ENCODE measurements at places on chromosomes 7 and 10.

DNA sequence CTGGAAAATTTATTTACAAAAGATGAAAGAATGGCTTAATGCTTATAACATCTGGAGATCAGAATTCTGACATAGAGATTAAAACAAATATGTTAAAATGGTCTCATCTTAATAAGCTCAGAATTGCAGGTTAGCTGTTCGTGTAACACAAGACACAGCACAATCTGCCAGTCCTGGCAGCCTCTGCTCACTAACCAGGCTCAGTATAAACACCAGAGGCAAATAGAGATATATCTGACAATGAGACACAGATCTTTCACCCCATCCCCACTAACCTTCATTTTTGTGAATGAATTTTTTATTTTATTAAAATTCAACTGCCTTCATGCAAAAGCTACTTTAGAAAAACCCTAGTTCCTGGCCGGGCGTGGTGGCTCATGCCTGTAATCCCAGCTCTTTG, 51.8 kb downstream of the RELN start:
- DNase-seq: no peak

DNA sequence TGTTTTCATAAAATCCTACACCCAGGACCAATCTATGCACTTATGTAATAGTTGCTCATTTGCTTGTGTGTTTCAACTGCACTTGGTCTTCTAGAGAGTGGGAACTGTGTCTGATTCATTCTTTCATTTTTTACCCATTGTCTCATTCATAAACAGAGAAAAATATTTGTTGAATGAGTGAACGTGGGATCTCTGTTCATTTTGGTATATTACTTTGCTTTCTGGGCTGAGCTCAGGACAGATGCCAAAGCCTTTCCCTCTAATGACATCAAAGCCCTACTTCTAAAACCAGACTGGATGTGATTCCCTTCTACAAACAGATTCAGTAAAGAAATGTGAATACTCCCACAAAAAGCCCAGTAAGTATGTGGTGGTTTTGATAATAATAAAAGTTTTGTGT, 145.2 kb downstream of the ST7 start:
- DNase-seq: peak; percentile 32

DNA sequence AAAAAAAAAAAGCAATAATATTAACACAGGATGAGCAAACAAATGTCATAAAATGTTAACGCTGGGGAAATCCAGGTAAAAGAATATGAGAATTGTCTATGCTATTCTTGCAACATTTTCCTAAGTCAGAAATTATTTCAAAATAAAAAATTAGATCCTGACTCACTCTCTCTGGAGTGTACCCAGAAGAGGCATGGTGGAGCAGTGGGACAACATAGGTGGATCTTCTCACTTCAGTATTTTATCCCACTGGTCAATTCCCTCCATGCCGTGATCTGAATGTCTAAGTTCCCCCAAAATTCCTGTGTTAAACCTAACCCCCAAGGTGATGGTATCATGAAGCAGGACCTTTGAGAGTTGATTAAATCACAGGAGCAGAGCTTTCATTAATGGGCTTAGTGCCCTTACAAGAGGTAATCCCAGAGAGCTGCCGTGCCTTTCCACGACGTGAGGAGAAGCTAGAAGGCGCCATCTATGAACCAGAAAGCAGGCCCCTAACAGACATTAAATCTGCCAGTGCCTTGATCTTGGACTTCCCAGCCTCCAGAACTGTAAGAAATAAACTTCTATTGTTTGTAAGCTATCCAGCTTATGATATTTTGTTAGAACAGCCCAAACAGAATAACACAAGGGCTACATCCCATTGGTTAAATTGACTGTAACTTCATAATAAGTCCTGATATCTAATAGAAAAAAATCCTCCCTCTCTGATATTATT, 35.2 kb downstream of the USP6NL start:
- no peak for DNase-seq

- no peak for DNase-seq
These were observed 17.3 kb downstream of the CRTAC1 start for GRCh38 chr10:98013122-98013521.

DNA sequence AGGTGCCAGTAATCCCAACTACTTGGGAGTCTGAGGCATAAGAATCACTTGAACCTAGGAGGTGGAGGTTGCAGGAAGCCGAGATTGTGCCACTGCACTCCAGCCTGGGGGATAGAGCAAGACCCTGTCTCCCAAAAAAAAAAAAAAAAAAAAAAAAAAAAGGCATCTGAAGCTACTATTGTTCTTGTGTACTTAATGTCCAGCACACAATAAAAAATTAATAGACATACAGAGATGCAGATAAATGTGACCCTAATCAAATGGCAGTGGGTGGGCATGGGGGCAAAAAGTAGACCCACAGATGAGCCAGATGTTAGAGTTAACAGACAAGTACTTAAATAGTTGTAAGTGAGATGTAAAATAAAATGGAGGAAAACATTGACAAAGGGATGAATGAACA, 7.7 kb upstream of the KCNK18 start:
- DNase-seq: no peak

DNA sequence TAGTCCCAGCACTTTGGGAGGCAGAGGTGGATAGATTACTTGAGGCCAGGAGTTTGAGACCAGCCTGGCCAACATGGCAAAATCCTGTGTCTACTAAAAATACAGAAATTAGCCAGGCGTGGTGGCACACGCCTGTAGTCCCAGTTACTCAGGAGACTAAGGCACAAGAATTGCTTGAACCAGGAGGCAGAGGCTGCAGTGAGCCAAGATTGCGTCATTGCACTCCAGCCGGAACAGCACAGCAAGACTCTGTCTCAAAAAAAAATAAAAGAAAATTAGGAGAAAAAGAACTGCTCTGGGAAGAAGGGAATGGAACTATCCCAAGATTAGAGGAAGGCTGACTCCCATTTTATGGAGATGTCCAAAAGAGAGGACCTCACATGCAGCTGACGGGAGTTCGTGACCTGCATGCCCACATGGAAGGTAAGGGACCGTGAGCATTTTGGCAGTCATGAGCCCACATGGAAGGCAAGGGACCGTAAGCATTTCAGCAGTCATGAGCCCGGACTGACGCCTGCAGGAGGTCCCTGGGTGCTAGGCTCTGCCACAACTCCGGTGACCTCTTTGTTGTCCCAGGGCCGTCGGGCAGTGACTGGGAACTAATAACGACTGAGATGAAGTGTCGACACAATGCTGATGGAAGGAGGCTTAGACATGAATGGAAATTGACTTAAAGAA, 18.6 kb upstream of the GTPBP4 start:
- no peak for DNase-seq

DNA sequence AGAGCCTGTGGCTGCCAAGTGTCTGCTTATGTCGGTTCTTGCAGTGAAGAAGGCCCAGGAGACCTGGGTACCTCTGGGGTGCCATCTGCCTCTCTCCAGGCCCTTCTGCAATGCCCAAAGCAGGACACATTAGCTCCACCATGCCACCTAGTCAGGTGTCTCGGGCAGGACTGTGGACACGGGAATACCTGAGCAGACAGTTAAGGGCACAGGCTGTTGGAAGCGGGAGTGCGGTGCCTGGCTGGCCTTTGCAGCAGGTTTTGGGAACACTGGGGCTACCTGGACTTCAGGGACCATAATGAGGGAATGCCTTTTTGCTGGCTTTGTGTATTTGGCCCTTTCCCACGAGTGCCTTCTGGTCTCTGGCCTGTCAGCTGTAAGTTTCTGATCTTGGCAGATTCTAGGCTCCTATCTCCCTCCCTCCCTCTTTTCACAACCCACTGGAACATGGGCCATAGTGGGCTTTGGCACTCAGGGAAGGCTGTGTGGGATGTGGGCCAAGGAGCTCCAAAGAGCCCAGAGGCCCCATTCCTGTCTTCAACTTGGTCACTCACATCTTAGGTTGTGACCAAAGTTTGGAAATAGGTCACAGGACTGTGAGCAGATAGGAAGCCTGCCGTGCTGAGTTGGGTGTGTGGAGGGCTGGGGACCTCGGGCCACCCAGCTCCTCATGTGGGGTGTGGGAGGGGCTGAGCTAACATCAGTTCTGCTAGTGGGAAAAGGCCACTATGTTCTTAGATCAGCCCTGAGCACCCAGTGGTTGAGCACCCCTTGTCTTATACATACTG, 41.5 kb upstream of the CXCL12 start:
- no peak for DNase-seq

DNA sequence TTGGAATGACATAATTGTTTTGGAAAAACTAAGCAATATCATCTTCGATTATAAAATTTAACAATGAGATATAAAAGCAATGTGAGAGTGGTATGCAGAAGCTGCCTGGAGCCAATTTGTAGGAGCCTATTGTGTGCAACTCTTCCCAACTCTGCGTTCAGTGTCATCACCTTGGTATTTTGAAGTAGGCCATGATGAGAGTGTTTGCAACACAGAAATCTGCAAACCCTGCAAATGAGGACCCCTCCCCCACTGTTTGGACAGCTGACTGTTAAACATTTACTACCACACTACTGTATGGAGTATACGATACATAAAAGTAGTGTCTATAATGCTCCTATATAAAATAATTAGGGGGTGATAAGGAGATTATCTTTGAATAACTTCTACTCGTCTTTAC, 531.3 kb downstream of the ATRNL1 start:
- no peak for DNase-seq

DNA sequence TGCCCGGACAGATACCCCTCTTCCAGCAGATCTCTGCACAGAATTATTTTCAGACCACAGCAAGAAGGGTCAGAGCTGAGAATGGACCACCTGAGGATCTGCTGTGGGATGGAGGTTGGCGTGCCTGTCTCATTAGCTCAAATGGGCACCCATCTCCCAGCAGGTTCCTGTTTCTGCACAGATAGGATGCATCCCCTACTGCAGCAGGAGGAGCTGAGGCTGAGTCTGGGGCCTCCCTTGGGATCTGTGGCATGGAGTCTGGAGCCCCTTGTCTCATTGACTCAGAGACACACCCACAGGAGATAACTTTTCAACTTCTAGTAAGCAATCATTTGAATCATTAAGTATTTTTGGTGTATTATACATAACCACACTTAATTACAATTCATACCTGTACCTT, 212.7 kb downstream of the ADK start:
- no peak for DNase-seq

DNA sequence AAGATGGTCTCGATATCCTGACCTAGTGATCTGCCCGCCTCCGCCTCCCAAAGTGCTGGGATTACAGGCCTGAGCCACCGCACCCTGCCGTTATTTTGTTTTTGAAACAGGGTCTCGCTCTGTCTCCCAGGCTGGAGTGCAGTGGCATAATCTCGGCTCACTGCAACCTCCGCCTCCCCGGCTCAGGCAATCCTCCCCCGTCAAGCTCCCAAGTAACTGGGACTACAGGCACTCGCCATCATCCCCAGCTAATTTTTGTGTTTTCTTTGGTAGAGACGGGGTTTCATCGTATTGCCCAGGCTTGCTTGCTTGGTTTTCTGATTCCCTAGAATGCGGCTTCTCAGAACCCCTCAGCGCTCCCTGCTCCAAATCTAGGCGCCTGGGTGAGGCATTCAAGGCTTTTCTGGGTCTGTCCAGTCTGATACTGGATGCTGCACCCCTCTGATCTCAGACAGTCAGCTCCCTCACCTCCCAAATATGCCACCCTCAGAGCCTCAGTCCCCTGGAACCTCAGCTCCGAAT, 1.3 kb downstream of the TFR2 start:
- no peak for DNase-seq

GRCh38 chr7:151008511-151009323, 15.6 kb downstream of the ATG9B start:
- DNase-seq: peak; percentile 60

GRCh38 chr7:50667338-50667737, 102.1 kb upstream of the DDC start:
- no peak for DNase-seq

DNA sequence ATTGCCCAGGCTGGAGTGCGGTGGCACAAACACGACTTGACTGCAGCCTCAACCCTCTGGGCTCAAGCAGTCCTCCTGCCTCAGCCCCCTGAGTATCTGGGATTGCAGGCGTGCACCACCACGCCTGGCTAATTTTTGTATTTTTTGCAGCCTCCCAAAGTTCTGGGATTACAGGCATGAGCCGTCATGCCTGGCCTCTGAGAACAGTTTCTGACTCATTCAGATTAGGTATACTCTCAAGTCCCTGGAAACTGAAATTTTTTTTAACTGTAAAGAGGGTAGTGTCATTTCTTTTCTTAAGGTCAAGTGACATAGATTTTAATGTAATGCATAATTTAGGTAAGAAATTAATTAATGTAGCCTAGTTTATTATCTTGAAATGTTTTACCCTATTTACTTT, 104.7 kb downstream of the SEPTIN7 start:
- no peak for DNase-seq

DNA sequence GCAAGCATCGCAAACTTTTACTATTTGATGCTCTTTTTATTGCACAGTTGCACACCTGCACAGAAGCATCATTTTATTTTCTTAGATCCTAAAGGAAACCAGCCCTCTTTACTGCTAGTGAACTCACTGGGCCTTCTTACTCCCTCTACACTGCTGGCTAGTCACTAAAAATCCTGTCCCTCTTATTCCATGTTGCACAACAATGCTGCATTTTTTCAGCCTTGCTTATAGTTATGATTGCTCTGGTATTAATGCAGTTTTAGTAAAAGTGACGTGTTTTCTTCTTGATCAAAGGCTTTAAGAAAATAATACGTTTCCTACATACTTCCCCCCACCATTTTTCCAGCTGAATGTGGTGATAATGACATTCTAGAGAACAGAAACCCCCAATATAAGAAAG, 132.9 kb upstream of the FAM3C start:
- DNase-seq: no peak

DNA sequence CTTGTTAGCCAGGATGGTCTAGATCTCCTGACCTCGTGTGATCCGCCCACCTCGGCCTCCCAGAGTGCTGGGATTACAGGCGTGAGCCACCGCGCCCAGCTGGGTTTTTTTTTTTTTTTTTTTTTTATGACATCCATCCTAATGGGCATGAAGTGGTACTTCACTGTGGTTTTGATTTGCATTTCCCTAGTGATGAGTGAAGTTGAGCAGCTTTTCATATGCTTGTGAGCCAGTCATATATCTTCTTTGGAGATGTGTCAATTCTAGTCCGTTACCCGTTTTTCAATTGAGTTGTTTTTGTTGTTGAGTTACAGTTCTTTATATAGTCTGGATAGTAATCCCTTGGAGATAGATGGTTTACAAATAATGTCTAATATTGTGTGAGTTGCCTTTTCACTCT, 127.7 kb downstream of the SMURF1 start:
- no peak for DNase-seq

- DNase-seq: no peak
These were observed 35.7 kb upstream of the ATXN7L1 start for GRCh38 chr7:105911961-105912575.

DNA sequence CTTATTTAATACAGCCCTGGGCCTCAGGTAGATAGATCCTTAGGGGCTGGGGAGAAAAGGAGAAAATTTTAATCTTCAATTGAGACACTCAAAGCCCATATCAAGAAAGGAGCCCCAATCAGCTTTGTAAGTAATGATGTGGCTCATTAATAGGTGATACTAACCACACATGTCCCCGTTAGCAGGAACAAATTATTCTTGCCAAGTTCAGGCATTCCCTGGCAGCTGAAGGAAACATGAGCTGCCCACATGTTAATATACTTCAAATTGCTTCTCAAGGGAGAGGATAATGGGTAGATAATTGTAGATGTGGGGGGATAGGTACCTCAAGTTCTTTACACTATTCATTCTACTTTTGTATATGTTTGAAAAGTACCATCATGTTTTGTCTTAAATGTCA, 14.5 kb downstream of the IFIT5 start:
- DNase-seq: no peak
